ENCODE measurements at places on chromosomes 7 and 10.

- DNase-seq, result no peak
These were observed 51.9 kb upstream of the CFAP46 start for GRCh38 chr10:132994185-132994796.

DNA sequence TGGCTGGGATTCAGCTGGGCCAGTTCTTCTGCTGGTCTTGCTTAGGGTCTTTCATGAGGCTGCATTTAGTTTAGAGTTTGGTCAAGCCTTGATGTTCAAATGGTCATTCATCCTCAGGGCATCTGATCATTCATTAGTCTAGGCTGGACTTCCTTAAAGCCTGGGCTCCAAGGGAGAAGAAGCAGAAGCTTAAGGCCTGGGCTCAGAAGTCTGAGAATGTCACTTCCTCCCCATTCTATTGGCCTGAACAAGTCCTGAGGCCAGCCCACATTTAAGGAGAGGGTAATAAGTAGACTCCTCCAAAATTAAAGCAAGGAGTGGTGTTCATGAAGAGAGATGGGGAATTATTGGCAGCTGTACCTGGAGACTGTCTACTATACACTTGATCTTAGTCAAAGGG lies 193.2 kb upstream of the HABP2 start:
- no peak for DNase-seq

- DNase-seq, result no peak
These were observed 21.6 kb downstream of the AGAP3 start for GRCh38 chr7:151107882-151108281.

DNA sequence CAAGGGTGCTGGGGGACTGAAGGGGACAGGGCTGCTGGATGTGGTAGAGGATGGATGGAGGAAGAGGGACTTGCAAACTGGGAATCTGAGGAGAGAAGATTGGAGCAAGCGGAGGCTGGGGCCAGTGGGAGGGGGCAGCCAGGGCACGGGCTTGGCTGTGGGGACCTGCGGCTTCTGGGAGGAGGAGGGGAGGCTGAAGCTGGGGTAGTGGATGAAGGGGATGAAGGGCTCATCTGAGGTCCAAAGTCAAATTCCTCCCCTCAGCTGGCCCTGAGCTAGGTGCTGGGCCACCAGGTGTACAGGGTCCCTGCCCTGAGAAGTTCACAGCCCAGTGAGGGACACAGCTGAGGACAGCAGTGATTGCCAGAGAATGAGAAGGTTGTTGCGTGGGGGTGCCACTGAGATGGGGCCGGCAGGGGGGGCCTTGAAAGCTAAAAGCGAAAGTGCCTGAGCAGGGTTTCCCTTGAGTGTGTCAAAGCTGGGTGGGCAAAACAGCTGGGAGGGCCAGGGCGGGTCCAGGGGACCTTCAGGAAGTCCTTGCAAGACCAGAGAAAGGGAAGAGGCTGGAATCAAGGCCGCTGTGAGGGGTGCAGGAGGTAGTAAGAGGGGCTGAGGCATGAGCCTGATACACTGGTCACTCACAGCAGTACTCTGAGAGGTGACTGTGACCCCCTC lies 75.2 kb downstream of the MYL10 start:
- DNase-seq, result no peak

GRCh38 chr7:13822678-13823077 lies 166.8 kb downstream of the ETV1 start:
- DNase-seq, result no peak

DNA sequence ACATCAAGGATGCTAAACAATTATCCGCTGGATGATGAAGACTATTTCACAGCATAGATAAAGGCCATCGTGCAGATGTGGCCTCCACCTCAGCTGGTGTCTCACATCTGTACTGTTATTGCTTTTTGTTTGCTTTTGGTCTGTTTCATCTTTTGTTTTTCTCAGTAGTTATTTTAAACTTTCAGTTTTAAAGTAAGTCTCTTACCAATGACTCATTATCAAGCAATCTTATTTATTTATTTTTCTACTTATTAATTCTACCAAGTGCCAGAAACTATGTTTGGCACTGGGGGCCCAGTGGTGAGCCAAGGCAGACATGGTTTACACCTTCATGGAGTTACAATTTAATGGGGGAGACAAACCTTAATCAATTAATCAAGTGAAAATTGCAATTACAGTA lies 250.9 kb upstream of the TMEM72 start:
- no peak for DNase-seq

GRCh38 chr7:112386619-112387018 lies 63.6 kb upstream of the IFRD1 start:
- DNase-seq, result no peak

- no peak for DNase-seq
These were observed 29.6 kb downstream of the C10orf71 start for GRCh38 chr10:49328401-49329145.

DNA sequence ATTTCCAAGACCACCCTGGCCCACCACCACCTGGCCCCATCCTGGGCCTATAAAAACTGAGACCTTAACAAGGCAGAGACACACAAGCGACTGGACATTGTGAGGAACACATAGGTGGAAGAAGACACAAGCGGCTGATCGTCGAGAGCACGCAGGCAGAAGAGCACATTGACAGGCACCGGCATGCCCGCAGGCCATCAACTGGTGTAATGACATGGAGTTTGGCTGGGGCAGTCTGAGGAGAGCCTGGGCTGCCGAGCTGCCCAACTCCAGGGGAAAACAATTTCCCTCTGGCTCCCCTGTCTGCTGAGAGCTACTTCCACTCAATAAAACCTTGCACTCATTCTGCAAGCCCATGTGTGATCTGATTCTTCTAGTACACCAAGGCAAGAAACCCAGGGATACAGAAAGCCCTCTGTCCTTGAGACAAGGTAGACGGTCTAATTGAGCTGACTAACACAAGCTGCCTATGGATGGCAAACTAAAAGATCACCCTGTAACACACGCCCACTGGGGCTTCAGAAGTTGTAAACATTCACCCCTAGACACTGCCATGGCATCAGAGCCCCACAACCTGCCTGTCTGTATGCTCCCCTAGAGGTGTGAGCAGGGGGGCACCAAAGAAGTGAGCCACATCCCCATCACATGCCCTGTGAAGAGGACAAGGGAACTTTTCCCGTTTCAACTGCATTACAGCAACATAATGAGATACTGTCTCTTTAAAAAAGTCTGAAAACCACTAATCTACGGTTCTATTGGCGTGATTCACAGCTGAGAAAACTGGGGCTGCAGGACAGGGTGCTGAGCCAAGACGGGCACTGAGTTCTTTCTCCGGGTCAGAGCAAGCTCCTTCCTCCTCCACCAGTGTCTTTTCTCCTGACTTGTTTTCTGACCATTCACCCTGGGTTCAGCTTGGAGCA lies 18.5 kb upstream of the TNS3 start:
- DNase-seq, result no peak

- DNase-seq, result no peak
These were observed 501.9 kb upstream of the SEMA3D start for GRCh38 chr7:85688712-85689111.

DNA sequence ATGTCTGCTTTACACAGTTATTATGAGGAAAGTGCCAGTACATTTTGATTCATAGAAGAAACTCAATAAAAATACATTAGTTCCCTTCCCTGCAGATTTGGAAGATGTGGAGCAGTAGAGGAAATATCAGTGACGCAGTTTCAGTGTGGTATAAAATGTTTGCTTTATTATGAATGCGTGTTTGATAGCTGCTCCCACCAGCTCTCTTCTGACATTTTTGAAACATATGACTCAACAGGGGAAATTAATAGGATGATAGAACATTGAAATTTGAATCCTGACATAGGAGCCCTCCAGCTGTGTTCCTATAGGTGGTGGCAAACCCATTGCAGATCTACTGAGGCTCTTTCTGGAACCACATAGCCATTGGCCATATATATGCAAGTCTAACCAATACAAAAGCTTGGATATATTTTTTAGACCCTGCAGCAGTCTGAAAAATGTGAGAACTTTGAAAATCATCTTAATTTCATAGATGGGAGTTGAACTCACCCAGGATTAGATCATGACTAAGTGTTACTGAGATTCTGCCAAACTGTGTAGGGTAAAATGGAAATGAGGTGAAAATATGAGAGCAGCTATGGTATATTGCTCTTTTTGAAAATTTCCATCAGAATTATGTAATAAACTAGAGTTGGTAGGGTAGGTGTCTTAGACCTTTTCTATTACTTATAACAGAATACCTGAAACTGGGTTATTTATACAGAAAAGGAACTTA lies 47.8 kb downstream of the BZW2 start:
- no peak for DNase-seq

DNA sequence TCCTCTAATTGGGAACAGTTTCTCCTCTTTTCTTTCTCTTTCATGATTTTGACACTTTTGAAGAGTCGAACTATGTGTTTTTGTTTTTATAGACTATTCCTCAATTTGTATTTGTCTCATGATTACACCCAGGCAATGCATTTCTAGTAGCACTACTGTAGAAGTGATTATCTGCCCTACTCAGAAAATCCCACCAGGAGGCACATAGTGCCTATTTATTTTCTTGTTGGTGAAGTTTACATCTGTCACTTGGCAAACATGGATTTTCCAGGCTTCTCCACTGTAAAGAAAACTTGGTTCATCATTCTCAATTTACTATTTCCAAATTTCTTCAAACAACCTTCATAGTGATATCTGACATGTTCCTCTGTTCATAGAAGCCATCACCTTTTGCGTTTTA lies 893.9 kb downstream of the CCSER2 start:
- DNase-seq, result no peak

- DNase-seq, result no peak
These were observed 2.9 kb downstream of the ELN start for GRCh38 chr7:74030861-74031260.

- no peak for DNase-seq
These were observed 161.2 kb downstream of the CELF2 start for GRCh38 chr10:11178606-11179515.

DNA sequence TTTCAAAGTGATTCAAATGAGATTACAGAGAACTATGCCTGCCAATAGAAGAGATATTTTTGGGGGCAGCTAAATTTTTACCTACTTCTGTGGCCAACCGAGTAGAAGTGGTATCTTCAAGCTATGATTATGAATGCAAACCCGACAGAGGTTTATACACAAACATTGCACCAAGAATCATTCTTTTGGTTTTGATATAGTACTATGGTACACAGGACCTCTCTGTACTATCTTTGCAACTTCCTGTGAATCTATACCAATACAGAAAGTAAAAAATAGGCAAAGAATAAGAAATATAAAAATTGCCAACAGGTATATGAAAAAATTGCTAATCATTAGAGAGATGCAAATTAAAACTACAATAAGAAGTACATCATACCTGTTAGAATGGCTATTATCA lies 103.2 kb upstream of the VIPR2 start:
- DNase-seq, result no peak

GRCh38 chr10:13271552-13272163 lies 28.2 kb downstream of the PHYH start:
- peak; percentile 36 for DNase-seq

DNA sequence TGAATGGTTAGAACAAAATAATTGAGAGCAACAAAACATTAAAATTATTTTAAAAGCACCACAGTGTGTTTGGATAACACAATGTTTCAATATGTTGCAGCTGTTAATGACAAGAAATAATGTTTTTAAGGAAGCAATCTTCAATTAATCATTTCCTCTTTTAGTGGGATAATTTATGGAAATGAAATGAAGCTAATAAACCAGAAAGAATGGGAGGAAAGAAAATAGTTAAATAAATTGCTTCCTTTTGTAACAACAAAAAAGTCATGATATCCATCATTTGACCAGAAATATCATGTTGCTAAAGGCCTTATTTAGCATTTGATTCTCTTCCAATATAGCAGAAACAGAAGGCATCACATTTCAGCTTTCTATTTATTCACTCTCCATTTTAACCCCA lies 224.5 kb downstream of the SEMA3A start:
- peak; percentile 55 for DNase-seq

DNA sequence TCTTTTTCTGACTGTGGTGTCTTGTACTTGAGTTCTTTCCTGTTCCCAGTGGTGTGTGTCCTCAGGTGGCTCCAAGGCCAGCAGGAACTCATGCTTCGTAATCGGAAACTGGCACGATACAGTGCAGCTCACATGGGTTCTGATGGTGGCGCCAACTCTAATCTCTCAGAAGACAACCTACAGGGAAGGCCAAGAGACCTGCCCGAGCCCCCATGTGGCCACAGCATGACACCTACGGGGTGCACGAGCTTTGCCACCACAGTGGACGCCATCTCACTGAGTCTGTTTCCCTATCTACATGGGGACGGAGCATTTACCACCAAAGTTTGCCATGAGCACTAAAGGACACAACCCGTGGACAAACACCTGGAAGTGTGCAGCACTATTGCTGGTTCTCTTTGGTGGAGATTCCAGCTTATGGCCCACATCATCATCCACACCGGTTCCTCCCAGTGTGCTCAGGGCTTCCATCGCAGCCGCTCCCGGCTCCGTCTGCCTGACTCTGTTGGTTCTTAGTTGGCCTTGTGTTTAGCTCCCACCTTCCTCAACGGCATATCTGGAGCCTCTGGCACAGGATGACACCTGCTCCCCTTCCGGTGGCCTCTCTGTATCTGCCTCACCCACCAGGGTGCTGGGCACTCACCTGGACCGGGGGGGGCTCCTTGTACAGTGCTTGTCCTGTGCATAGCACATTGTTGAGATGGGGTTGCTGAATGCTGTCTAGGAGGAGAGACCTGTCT lies 586.6 kb upstream of the MKI67 start:
- DNase-seq, result no peak

DNA sequence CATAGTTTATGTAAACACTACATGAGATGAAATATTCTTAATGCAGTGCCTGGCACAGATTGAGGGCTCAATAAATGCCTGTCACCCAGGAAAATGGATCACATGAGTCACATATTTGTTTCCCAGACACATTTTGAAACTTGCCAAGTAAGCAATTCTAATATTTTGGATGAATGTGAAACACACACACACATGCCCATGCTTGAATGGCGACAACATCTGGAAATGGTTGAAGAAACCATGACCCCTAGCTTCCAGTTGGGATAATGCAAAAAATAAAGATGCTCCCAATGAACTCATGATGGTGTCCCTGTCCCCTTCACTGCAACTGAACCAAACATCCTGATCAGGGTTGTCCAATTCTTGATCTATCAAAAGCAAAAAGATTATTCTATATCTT lies 797.3 kb downstream of the XPNPEP1 start:
- no peak for DNase-seq

DNA sequence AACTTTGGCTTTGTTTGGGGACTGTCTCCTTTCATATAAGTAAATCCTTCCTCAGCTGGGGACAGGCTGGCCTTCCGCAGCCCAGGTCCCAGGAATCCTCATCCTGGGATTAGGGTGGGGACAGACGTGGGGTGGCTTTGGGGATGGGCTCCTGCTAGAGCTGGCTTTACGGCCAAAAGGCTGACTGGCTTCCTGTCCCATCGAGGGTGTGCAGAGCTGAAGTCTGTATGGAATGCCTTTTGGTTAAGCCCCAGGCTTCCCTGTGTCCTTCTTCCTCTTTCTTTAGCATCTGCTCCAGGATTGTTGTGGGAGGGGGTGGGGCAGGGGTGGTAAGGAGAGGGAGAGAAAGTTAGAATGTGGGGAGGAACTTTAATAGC lies 59.4 kb upstream of the AQP1 start:
- no peak for DNase-seq

- peak; percentile 68 for DNase-seq
These were observed 16.2 kb upstream of the BLNK start for GRCh38 chr10:96287392-96288105.

Measured in NCI-H2171 treated with DMSO at 0.1 percent for 48 hours (cell line).